Cerebellar nuclear complex (tissue), 1 donor: ENCODE measurements at places on chromosomes 5 and 9.

- no peak for DNase-seq
Measured at GRCh38 chr9:76732341-76732958, 31.8 kb upstream of the PCA3 start.

GRCh38 chr5:163544836-163545235, 39.4 kb downstream of the MAT2B start:
- DNase-seq: no peak

DNA sequence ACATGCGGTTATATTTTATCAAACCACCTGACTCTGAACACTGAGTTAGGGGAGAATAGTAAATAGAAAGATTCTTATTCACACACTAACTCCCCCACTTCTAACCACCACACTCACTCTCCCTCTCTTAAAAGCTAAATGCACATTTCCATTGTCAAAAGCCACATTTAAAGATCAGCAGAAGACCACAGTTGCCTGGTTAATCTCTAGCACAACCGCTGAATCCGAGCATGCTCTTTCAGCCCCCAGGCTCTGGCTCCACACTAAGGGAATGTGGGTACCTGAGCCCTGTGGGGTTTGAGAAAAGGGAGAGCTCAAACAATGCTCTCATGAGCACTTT, 35.7 kb downstream of the PFDN1 start:
- no peak for DNase-seq

GRCh38 chr5:115809946-115810345, 6.5 kb downstream of the CDO1 start:
- DNase-seq: no peak

- DNase-seq: no peak
Measured at GRCh38 chr5:73367650-73368049, 80.9 kb downstream of the FOXD1 start.
